ENCODE measurements at places on chromosomes 16 and 17.

DNA sequence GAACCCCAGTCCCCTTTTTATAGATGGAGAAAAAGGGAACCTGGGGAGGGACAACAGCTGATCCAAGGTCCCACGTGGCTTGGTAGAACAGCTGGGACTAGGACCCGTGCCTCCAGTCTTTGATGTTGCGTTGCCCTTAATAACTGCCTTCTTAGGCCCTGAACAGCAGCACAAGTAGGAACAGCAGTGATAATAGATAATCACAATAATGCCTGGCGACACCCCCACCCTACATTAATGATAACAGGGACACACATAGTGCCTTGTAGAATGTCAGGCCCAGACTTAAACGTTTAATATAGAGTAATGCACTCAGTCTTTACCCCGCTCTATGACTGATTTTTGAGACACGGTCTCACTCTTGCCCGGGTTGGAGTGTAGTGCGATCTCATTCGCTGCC, 96.4 kb downstream of the ABCC6 start:
- no peak for DNase-seq

DNA sequence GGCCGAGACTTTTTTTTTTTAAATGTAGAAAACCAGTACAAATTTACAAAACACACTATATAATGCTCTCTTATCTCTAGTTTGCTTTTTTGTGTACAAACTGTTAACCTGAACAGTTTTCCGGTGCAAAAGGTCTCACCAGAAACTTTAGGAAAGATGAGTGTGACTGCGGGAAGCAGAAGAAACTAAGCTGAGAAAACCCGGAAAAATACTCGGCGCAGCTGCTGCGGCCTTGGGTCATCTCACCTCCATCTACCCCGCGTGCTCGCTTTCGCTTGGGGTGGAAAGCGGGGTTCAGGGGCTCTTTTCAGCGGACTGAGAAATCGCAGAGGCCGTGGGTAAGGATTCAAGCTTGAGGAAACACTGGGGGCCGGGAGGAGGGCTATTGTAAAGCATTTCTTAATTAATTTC, 1.8 kb downstream of the SALL1 start:
- no peak for DNase-seq

DNA sequence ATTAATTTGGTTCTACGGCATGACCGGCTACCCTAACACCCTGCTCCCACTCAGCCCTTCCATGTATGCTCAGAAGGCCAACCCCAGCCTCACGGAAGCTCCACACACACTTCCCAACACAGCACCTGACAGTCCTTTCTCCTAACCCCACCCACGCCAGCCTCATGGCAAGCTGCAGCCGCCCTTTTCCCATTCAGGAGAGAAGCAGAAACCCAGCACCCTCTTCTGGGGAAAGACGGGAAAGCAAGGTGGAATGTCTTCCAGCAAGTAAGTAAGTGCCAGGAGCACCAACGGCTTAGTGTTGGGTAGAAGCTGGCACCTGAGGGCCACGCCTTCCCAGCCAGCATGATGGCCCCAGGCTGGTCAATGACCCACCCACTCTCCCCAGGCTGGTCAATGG, 32.1 kb downstream of the ABR start:
- no peak for DNase-seq

DNA sequence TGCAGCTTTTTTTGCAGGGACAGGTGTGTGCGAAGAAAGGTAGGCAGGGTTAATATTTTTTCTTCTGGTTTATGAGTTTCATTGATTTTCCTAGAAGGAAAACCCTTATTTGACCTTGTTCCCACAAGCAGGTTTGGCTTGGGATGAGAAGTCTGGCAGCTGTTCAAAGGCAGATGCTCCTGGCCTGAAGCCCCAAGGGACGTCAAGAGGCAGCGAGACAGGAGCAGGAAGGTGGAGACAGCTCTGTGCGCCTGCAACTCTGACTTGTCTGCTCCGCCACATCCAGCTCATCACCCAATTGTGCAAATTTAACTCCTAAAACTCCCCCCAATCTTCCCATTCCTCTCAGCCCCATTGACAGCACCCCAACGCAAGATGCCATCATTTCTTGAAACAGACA, 136.8 kb upstream of the XYLT1 start:
- DNase-seq, result no peak

DNA sequence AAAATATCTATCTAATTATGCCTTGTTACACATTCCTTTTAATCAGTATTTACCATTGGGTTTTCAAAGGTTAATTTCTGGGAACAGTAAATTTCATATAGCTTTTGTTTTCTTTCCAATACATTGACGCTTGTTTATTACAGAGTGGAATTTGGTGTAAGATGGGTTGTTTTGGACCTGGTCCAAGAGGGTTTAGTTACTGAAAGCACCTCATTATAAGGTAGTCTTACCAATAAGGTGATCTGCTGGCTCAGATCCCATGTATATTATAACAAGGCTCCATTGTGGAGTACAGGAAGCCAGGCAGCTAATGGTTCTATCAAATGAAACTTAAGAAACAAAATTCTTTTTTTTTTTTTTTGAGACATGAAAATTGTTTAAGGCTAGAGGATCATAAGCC, 87.3 kb upstream of the NACA2 start:
- DNase-seq, result no peak

DNA sequence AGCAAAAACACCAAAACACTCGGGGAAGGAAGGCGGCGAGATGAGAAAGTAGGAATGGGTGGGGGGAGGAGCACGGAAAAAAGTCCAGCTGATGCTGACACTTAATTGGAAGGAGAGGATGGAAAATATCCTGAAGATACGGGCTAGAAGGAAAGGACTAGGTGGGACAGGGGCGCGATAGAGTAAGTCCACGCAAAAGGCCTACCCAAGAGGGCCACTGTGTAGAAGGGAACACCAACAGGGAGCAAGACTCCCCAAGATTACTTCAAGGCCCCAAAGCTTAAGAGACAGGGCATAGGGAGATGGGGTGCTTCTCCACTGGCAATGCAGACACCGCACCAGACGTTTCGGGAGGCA, 736 bp downstream of the APPBP2 start:
- peak; percentile 25 for DNase-seq

DNA sequence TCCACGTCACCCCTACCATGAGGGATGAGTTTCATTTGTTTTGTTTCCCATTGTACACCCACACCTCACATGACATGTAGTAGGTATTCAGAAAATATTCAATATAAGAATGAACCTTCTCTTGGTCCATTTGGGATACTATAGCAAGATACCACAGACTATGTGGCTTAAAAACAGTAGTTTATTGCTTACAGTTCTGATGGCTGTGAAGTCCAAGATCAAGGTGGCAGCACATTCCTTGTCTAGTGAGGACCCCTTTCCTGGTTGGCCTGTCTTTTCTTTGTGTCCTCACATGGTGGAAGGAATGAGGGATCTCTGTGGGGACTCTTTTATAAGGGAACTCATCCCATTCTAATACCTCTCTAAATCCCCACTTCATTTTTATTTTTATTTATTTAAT, 36.2 kb upstream of the CRYM start:
- no peak for DNase-seq

DNA sequence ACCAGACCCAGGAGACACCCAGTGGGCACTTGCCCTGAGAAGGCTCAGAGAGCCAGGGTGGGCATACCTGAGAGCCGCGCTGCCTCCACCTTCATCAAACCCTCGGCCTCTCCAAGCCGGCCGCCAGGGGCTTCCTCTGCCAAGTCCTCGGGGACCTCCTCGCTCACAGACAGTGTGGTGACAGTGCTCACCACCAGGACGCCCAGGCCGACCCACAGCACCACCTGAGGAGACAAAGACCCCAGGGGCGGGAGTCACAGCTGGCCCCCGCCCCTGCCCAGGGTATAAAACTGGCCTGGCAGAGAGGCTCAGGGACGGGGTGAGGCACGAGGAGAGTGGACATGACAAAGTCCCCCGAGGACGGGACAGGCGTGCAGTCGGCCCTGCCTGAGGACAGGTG, 21.1 kb downstream of the NDUFAF8 start:
- DNase-seq, result no peak

GRCh38 chr16:67395458-67396158, 2.3 kb upstream of the TPPP3 start:
- DNase-seq, result no peak

DNA sequence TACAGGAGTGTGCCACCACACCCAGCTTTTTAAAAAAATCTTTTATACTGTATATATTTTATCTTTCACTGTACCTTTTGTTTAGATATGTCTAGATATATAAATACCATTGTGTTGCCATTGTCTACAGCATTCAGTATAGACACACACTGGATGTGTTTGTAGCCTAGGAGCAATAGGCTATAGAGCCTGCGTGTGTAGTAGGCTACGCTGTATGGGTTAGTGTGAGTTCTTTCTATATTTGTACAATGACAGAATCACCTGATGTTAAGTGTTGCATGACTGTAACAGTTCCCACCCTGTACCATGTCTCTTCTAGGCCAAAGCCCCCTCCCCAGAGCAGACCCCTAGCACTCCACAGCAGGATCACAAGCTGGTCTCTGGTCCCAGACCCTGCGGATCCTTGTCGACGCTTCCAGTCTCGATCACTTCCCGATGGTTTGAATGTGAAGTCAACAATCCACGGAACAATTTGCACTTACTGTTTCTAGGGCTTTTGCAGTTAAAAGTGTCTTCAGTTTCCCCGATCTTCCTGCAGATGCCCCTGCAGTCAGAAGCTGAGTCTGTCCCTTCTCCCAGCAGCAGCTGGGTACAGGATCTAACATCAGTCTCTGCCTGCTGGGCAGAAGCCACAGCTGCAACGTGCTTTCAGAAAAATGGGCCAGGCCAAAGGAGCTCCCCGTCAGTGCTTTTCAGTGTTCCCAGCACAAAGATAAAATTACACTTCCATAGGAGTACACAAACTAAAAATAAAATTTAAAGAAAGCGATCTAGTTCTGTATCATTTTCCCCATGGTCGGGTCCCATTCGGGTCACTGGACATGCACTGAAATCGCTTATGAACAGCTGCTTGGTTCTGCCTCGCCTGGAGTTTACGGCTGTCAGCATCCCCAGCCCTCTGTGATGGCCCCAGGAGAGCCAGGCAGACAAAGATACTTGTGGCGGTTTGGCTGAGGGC, 35.4 kb downstream of the ADAM11 start:
- DNase-seq, result no peak

DNA sequence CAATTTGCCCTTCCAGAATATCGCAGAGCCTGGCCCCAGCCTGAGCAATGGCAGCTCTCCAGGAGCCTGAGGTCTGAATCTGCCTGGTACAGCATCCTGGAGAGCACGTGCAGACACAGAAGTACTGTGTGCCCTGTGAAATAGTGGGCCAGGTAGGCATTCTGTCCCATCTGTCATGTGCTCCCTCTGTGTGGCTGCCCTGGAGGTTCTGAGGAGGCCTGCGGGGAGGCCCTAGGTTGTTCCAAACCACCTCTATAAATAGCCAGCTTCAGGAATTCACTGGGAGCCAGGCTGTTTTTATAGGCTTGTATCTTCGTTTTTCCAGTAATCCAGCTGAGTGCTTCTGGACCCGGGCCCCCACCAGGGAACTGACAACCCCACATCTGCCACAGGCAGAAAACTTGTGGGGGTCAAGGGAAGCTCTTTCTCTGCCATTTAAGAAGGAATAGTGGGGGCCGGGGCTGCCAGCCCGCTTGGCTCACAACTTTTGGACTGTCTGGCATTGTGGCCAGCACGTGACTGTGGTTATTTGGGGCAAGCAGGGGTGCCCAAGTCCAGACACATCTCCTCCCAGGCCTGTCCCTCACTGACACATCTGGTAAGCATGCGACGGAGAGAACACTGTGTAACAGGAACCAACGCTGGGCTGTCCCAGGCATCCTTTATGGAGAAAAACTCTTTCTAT, 356.3 kb upstream of the TNRC6C start:
- DNase-seq, result peak; percentile 82

- DNase-seq, result no peak
Measured at GRCh38 chr17:63819585-63820537, 7.4 kb upstream of the PSMC5 start.

DNA sequence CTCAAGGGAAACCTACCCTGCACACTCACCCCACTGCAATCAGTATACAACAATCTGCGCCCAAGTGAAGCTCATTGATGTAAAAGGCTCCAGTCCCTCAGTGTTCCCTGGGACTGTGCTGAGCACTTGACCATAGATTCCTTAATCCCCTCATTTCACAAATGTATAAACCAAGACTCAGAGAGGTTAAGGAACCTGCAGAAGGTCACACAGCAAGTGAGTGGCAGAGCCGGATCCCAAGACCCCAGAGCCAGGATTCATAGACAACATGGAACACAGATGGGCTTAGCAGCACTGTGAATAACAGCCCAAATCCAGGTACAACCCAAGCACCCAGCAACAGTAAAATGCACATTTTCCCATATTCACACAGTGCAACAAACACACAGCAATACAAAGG, 225.7 kb downstream of the C16orf78 start:
- no peak for DNase-seq

- peak; percentile 89 for DNase-seq
Measured at GRCh38 chr17:63675607-63676546, 24.0 kb downstream of the LIMD2 start.

DNA sequence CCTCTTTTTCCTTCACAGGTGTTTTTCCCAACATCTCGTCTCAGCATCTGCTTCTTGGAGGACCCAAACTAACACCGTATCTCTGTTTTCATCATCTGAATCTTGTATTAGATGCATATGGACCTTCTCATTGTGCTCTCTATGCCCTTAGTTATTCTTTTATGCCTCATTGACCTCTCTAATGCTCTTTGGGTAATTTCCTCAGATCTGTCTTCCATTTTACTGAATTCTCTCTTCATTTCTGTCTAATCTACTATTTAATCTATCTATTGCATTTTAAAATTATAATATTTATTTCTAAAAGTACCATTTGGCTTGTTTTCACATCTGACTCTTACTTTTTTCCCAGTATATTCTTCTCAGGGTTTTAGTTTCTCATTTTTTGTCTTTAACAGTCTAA, 81.1 kb downstream of the PITPNC1 start:
- no peak for DNase-seq

DNA sequence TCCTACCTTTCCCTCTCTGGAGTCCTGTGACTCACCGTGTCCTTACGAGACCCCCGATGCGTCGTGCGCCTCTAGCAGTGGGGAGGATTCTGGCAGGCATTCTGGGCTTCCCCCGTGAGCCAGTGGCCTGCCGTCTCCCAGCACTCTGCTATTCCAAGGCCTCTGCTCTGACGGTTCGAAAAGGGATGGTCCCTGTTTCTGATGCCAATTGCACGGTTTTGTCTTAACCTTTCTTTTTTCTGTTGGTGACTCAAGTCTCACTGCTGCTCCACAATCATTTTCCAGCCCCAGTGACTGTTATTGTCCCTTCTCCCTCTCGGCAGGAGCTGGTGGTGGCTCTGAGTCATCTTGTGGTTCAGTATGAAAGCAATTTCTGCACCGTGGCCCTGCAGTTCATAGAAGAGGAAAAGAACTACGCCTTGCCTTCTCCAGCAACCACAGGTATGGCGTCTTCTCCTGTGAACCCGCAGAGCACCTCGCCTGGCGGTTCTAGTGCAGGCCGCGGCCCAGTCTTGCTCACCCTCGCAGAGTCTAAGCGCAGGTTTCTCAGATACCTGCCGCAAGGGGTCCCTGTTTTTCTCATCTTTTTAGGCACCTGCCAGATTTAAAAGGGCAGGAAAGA, 100.1 kb upstream of the CHMP6 start:
- no peak for DNase-seq

- DNase-seq, result peak; percentile 22
Measured at GRCh38 chr17:37701496-37701898, 43.4 kb downstream of the HNF1B start.

Data from left cardiac atrium (tissue), 4 donors.